HFFc6 (cell line): ENCODE measurements at places on chromosomes 3 and 15. TPM values are rescaled to one million over a fixed set of nuclear protein-coding genes. Genes with fewer than 3 reads are reported as not detected.

- no peak for DNase-seq
- no peak overlapping the region for H3K27ac ChIP-seq
- no peaks in the 10 kb centered on the region for H3K4me1 ChIP-seq
- H3K27me3 ChIP-seq: no peaks in the 10 kb centered on the region; the same call in 1 of the 2 replicates
Measured at GRCh38 chr3:152853196-152853595, 18.3 kb downstream of the P2RY1 start.

DNA sequence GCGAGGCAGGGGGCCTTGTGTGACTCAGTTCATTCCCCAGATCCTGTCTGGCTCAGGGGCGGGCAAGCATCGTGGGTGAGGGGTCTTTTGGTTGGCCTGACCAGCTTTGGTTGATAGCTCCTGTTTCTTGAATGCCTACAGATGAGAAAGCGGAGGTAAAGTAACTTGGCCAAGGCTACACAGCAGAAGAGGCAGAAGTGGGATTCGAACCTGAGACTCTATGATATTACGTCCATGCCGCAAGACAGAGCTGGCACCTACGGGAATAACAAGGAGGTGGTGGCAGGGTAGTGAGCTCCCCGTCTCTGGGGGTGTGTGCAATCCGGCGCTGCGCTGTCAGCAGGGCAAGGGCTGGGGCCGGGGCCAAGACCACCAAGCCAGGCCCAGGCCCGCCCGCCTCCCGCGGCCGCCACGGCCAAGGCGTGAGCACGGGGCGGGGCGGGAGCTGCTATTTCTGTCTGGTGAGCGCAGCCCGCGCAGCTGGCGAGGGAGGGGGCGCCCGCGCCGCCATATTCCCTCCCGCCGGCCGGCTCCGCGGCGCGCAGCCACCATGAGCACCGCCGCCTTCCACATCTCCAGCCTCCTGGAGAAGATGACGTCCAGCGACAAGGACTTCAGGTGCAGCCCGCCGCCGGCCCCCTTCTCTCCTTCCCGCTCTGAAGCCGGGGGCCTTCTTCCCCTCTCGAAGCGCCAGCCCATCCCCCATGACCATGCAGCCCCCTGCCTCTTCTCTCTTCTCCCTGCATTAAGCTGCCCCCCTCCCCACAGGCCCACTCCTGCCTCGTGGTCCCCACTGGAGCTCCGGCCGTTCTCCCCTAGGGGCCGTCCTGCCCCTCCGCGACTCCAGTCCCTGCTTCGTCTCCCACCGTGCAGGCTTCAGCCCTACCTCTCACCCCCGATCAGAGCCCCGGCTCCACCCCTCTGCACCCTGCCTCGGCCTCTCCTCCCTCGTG, at the start of gene CAND2:
Gene CAND2, plus strand, starts transcription at position 510 of the 953 bp plus-strand sequence. Its CDS starts 41 bp downstream, at position 551.
- peak within 1 kb of the TSS; percentile 88 for H3K4me3 ChIP-seq
- H3K27me3 ChIP-seq: peaks cover 10% of the 10 kb centered on the region
- H3K27ac ChIP-seq: peak within 1 kb of the TSS; percentile 63
- DNase-seq: no peak
- H3K4me1 ChIP-seq: peaks cover 10% of the 10 kb centered on the region

GRCh38 chr3:52195823-52196331, 2.1 kb upstream of the ALAS1 start:
- peaks cover 9% of the 10 kb centered on the region for H3K27me3 ChIP-seq
- no peak overlapping the region for H3K4me3 ChIP-seq
- peaks cover 44% of the 10 kb centered on the region for H3K4me1 ChIP-seq
- H3K27ac ChIP-seq: no peak overlapping the region; the same call in 1 of the 2 replicates
- peak; percentile 19 for DNase-seq

GRCh38 chr3:12489832-12490231, 5.6 kb downstream of the TSEN2 start:
- H3K27me3 ChIP-seq: no peaks in the 10 kb centered on the region
- H3K36me3 ChIP-seq: peaks cover 12% of the 10 kb centered on the region; the same call in 1 of the 2 replicates
- no peak for DNase-seq
- H3K4me1 ChIP-seq: peaks cover 17% of the 10 kb centered on the region
- peak overlapping the region; percentile 33; the same call in 1 of the 2 replicates for H3K27ac ChIP-seq
- no peak overlapping the region for H3K4me3 ChIP-seq

GRCh38 chr3:114846252-114846651, 300.8 kb downstream of the ZBTB20 start:
- H3K36me3 ChIP-seq: no peaks in the 10 kb centered on the region
- peak overlapping the region; percentile 63 for H3K27ac ChIP-seq
- H3K27me3 ChIP-seq: peaks cover 4% of the 10 kb centered on the region; the same call in 1 of the 2 replicates
- no peak overlapping the region for H3K4me3 ChIP-seq

- no peaks in the 10 kb centered on the region for H3K4me1 ChIP-seq
- H3K27me3 ChIP-seq: peaks cover 12% of the 10 kb centered on the region
- H3K36me3 ChIP-seq: no peaks in the 10 kb centered on the region
Measured at GRCh38 chr3:169945313-169945712, 21.3 kb upstream of the SEC62 start.

- H3K27me3 ChIP-seq: peaks cover 3% of the 10 kb centered on the region; the same call in 1 of the 2 replicates
- H3K36me3 ChIP-seq: peaks cover 5% of the 10 kb centered on the region; the same call in 1 of the 2 replicates
- no peak overlapping the region for H3K27ac ChIP-seq
- DNase-seq: no peak
- peaks cover 24% of the 10 kb centered on the region for H3K4me1 ChIP-seq
- no peak overlapping the region for H3K4me3 ChIP-seq
Measured at GRCh38 chr3:15294929-15295328, 37.5 kb downstream of the SH3BP5 start.

GRCh38 chr15:75688831-75689230, 23.8 kb downstream of the CSPG4 start:
- peaks cover 18% of the 10 kb centered on the region for H3K4me1 ChIP-seq
- H3K4me3 ChIP-seq: no peak overlapping the region
- peaks cover 5% of the 10 kb centered on the region for H3K27me3 ChIP-seq
- DNase-seq: no peak
- H3K27ac ChIP-seq: no peak overlapping the region

- peaks cover 17% of the 10 kb centered on the region for H3K27me3 ChIP-seq
- H3K4me1 ChIP-seq: no peaks in the 10 kb centered on the region
- DNase-seq: no peak
- H3K4me3 ChIP-seq: no peak overlapping the region
- H3K27ac ChIP-seq: no peak overlapping the region
- H3K36me3 ChIP-seq: no peaks in the 10 kb centered on the region
Measured at GRCh38 chr3:186653080-186653707, 12.6 kb upstream of the HRG start.

- no peak overlapping the region for H3K4me3 ChIP-seq
- H3K4me1 ChIP-seq: peaks cover 30% of the 10 kb centered on the region
- H3K36me3 ChIP-seq: no peaks in the 10 kb centered on the region
Measured at GRCh38 chr15:34688699-34689098, 66.1 kb downstream of the GJD2 start.

- H3K27me3 ChIP-seq: peaks cover 16% of the 10 kb centered on the region
- H3K36me3 ChIP-seq: no peaks in the 10 kb centered on the region
- no peaks in the 10 kb centered on the region for H3K4me1 ChIP-seq
- no peak for DNase-seq
Measured at GRCh38 chr3:195025056-195025883, 245.7 kb downstream of the XXYLT1 start.

- no peaks in the 10 kb centered on the region; the same call in 1 of the 2 replicates for H3K36me3 ChIP-seq
- peak overlapping the region; percentile 34; the same call in 1 of the 2 replicates for H3K27ac ChIP-seq
- peak; percentile 16 for DNase-seq
- no peaks in the 10 kb centered on the region for H3K27me3 ChIP-seq
- H3K4me3 ChIP-seq: no peak overlapping the region
Measured at GRCh38 chr3:170760174-170760526, 109.8 kb downstream of the RPL22L1 start.

GRCh38 chr3:14691239-14691638, 16.3 kb downstream of the C3orf20 start:
- H3K4me1 ChIP-seq: no peaks in the 10 kb centered on the region
- no peaks in the 10 kb centered on the region for H3K36me3 ChIP-seq
- peaks cover 21% of the 10 kb centered on the region for H3K27me3 ChIP-seq

DNA sequence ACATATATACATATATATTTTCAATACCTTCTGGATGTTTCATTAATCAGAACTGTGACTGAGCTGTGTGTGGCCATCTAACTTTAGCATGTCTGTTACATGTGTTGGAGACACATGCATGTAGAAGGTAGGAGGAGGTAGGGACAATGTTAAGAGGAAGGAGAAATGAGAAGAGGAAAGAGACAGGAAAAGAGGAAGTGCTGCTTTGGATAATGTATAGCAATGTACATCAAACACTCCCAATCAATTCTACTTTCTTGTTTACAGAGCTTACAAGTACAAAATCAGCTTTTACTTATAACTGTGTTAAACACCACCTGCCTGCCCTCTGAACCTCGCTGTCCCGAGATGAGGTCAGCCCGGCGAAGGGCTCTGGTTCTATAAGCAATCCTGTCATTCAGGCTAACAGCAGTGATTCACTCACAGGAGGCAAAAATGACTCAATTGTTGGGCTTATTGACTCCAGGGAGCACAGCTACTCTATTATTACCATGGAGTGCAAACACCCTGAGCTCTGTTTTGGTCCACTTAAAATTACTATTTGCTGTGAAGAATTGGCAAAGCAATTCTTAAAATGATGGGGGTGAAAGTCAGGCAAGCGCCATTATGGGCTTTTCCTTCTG, 188.9 kb downstream of the MEIS2 start:
- peak; percentile 62 for DNase-seq
- no peak overlapping the region for H3K4me3 ChIP-seq
- no peaks in the 10 kb centered on the region; the same call in 1 of the 2 replicates for H3K27me3 ChIP-seq
- H3K4me1 ChIP-seq: peaks cover 30% of the 10 kb centered on the region

DNA sequence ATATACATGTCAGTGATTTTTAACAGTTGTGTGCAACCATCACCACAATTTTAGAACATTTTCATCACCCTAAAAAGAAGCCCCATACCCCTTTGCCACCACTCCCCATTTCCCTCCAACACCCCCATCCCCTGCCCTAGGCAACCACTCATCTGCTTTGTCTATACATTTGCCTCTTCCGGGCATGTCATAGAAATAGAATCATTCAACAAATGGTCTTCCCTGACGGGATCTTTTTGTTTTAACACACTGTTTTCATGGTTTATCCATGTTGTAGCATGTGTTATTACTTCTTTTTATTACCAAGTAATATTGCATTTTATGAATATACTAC, 4.0 kb downstream of the VILL start:
- H3K27ac ChIP-seq: peak overlapping the region; percentile 95
- peaks cover 14% of the 10 kb centered on the region for H3K36me3 ChIP-seq
- H3K4me1 ChIP-seq: peaks cover 49% of the 10 kb centered on the region
- peak overlapping the region; percentile 94 for H3K4me3 ChIP-seq

GRCh38 chr15:40957581-40958051, 4.3 kb downstream of the CHAC1 start:
- no peak overlapping the region for H3K27ac ChIP-seq
- DNase-seq: no peak
- peaks cover 4% of the 10 kb centered on the region for H3K27me3 ChIP-seq
- H3K4me3 ChIP-seq: no peak overlapping the region; the same call in 1 of the 2 replicates
- H3K4me1 ChIP-seq: peaks cover 35% of the 10 kb centered on the region

GRCh38 chr3:13281507-13282357, 138.4 kb downstream of the NUP210 start:
- no peak overlapping the region for H3K27ac ChIP-seq
- peaks cover 19% of the 10 kb centered on the region for H3K36me3 ChIP-seq
- no peak for DNase-seq
- H3K4me3 ChIP-seq: no peak overlapping the region
- H3K27me3 ChIP-seq: peaks cover 35% of the 10 kb centered on the region

DNA sequence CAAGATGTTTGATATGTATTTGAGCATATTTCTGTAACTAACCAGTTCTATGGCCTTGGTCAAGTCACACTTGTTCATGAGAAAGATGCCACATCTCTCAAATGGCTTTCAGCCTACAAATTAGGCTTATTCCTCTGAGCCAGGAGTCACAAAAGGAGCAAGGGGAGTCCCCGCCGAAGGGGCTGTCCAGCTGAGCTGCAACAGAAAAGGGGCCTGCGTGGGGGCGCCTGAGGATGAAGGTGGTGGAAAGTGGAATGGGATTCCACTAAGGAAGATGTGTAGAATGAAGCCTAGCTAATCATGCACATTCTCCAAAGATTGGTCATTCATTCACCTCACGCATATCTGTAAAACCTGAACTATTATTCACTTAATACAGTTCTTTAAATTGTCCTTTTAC, 19.1 kb downstream of the ALDH1L1 start:
- no peak for DNase-seq
- no peak overlapping the region for H3K27ac ChIP-seq
- H3K27me3 ChIP-seq: peaks cover 50% of the 10 kb centered on the region
- no peak overlapping the region for H3K4me3 ChIP-seq

GRCh38 chr15:87944050-87944449, 312.5 kb downstream of the NTRK3 start:
- DNase-seq: no peak
- H3K4me3 ChIP-seq: no peak overlapping the region
- no peaks in the 10 kb centered on the region for H3K36me3 ChIP-seq
- no peak overlapping the region for H3K27ac ChIP-seq
- no peaks in the 10 kb centered on the region for H3K4me1 ChIP-seq
- H3K27me3 ChIP-seq: peaks cover 13% of the 10 kb centered on the region

- H3K4me1 ChIP-seq: peaks cover 21% of the 10 kb centered on the region
- peaks cover 2% of the 10 kb centered on the region for H3K27me3 ChIP-seq
- peaks cover 39% of the 10 kb centered on the region for H3K36me3 ChIP-seq
- DNase-seq: no peak
- H3K27ac ChIP-seq: no peak overlapping the region; the same call in 1 of the 2 replicates
- no peak overlapping the region for H3K4me3 ChIP-seq
Measured at GRCh38 chr3:146072061-146072460, 88.9 kb downstream of the PLOD2 start.

GRCh38 chr3:39637807-39638206, 170.3 kb downstream of the MOBP start:
- peak overlapping the region; percentile 94 for H3K27ac ChIP-seq
- DNase-seq: peak; percentile 62
- no peaks in the 10 kb centered on the region for H3K36me3 ChIP-seq
- peaks cover 55% of the 10 kb centered on the region for H3K4me1 ChIP-seq

DNA sequence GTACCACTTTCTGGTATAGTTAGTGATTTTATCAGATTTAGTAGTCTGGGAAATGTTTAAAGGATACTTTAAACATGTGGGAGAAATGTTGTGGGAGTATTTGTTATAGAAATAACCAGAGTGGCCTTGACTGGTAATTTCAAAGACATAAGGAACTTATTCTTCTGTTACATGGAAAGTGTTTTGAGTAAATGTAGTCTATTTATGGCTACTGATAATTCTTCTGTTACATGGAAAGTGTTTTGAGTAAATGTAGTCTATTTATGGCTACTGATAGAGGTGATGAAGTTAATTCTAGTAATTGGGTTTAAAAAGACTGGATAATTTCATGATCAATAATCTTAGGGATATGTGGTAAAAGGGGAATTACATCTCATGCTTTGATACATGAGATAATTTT, 17.7 kb downstream of the REC114 start:
- no peaks in the 10 kb centered on the region for H3K4me1 ChIP-seq
- H3K36me3 ChIP-seq: no peaks in the 10 kb centered on the region
- H3K27ac ChIP-seq: no peak overlapping the region
- H3K4me3 ChIP-seq: no peak overlapping the region

- H3K27ac ChIP-seq: no peak overlapping the region
- H3K27me3 ChIP-seq: peaks cover 8% of the 10 kb centered on the region
- peaks cover 5% of the 10 kb centered on the region; the same call in 1 of the 2 replicates for H3K4me1 ChIP-seq
- no peak for DNase-seq
- no peaks in the 10 kb centered on the region for H3K36me3 ChIP-seq
- no peak overlapping the region for H3K4me3 ChIP-seq
Measured at GRCh38 chr15:96038650-96039049, 291.9 kb upstream of the NR2F2 start.

The SV2B gene
- not detected in 3 replicates for total RNA-seq

The TMC3 gene
- total RNA-seq: not detected in 3 replicates

The DUOX1 gene
- total RNA-seq: 0.02 to 0.13 TPM (median 0.09 TPM) in 3 replicates

The GRAMD1C gene
- 2.6 to 5.8 TPM (median 3.5 TPM) in 3 replicates for total RNA-seq

The UQCC5 gene
- 35.9 to 40.0 TPM (median 38.4 TPM) in 3 replicates for total RNA-seq

The PLA2G4E gene
- total RNA-seq: not detected in 3 replicates

The CPLX3 gene
- total RNA-seq: 0.09 TPM in 1 of 3 replicates, not detected in the others

The MORC1 gene
- not detected in 3 replicates for total RNA-seq

The NEDD4 gene
- 30.4 to 37.0 TPM (median 33.4 TPM) in 3 replicates for total RNA-seq

The VPS8 gene
- 26.8 to 32.7 TPM (median 29.2 TPM) in 3 replicates for total RNA-seq

The MINAR1 gene
- 0.39 to 0.62 TPM (median 0.59 TPM) in 3 replicates for total RNA-seq

The CCNDBP1 gene
- 51.6 to 60.7 TPM (median 52.5 TPM) in 3 replicates for total RNA-seq
